ENCODE measurements at places on chromosomes 12 and 14.

GRCh38 chr12:57477710-57478681 lies 1.7 kb downstream of the ARHGAP9 start:
- DNase-seq = peak; percentile 76

DNA sequence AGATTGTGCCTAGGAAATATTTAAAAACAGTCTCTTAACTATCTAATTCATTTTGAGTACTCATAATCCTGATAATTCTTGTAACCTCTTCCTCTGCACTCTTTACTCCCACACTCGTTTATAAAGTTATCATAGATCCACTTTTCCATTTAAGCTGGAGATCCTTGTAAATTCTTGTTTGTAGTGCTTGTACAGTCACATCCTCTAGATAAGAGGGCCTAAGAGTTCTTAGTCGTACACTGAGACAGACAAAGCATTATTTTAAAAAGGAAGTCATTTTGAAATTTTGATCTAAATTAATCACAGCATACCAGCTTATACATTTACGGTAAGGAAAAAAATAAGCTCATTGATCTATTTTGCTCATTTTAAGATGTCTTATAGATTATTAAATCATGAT lies 42.5 kb downstream of the LMO3 start:
- no peak for DNase-seq

DNA sequence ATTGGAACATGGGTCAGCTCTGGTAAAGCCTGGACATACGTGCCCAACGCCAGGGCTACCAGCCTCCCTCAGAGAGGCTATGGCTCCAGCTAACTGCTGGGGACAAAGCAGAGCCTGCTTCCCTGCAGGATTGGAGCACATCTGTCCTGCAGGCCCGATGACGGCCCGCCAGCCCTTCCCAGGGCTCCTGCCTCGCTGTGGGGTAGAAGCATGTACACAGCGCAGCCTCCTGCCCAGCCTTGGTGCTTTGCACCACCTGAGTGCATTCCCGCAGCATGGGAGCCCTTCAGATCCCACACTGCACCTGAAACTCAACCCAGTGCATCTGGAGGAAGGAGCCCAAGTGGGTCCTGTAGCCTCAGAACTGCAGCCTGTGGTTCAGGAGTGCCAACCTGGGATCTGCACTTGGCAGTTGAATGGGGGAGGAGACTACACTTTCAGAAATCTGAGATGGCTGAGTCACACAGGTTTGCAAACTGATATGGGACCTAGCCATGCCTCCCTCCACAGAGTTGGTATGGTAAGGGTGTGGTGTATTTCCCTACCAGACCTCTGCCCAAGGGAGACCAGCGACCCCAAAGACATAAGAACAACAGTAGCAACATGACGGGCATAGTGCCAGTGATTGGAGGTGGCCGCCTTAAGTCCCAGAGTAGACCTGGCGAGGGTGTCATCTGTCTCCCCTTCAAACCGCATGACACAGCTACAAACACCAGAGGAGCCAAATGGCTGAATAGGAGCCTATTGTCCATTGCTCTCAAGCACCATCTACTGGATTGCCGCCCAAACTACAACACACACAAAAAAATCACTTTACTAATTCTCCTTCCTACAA lies 273.9 kb upstream of the MIS18BP1 start:
- peak; percentile 6 for DNase-seq

DNA sequence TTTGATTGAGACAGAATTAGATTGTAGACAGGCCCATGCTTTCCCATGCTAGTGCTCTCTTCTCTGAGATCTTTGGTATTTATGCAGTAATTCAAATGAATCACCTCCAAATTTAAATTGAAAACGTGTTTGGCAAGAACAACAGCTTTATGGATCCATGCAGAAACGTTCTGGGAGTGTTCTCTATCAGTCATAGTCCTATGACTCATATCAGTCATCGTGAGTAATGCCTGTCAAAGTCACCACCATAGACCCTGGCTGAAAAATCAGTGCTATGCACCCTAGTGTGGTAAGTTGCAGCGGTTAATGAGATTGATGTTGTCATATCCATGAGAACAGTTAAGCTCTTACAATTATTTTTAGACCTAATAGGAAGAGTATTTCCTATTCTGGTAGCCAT lies 90.1 kb upstream of the FOXG1 start:
- no peak for DNase-seq

DNA sequence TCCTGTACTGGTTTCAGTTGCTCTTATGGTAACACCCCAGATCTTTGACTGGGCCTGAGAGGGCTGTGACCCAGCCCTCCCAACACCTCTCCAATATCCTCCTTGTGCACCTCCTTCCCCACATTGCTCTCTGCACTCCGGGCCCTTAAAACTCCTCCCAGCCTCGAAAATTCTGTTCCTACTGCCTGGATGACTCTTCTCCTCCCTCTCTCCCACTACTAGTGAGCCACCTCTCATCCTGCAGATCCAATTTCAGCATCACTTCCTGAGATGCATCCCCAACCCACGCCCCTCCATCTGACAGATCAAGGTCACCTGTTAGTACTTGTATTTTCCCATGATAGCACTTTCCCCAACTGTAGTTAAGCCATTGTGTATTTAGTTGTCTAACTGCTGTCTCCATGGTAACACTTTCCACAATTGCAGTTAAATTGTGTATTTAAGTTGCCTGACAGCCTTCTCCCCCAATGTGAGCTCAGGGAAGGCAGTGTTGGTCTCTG lies 11.5 kb upstream of the NT5DC3 start:
- DNase-seq = no peak

DNA sequence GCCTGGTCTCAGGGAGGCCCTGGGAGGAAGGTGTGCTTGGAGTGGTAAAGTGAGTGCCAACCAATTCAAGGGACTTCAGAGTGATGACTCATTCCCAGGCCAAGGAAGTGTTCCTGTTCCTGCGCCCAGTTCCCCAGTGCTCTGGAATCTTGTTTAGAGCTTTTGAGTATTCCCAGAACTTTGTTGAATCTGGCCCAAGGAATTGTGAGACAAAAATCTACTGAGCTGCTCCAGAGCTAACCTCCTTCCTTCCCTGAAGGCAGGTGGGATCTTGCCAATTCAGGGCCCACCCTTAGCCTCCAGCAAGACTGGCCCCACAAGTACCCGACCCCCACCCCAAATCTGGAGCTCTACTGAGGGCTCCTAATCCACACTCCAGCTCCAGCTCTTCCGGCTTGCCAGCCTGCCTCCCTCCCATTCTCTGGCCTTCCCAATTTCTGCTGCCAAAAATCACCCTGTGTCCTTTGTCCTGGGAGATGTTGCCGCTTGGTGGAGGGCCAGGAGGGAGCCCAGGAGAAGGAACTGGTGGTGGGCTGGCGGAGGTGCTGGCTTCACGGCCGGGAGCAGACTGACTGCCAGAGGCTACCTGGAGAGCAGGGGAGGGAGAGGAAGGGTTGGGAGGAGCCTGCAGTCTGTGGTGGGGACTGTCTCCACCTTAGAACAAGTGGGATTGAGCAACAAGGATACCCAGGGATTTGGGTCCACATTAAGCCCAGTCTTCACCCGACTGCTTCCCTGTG lies 2.0 kb upstream of the ATN1 start:
- DNase-seq = no peak

DNA sequence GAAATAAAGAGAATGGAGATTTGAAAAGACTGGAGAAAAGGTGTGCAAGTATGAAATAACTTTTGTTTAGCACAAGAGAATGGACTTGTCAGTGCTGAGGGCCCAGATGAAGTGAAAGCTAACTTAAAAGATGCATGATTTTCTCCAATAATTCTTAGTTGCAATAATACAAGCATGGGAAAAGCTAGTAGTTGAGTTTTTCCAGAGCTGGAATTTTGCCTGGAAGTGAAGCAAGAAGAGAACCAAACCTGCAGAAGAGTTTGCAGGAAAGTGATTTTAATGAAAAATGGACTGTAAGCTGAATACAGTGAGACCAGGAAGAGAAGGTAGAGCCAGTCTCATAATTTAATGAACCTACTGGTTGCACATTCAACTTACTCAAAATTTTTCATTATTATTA lies 69.3 kb upstream of the FSCB start:
- no peak for DNase-seq

DNA sequence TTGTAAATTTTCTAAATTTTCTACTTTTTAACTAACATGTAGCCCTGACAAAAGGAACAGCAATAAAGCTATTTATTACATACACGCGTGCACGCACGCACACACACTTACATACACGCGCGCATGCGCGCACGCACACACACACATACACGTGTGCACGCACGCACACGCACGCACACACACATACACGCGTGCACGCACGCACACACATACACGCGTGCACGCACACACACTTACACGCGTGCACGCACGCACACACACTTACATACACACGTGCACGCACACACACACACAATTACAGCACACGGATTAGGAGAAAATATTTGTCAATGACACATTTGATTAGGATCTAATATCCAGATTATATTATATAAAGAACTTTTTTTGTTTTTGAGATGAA lies 27.9 kb downstream of the DHX37 start:
- no peak for DNase-seq

DNA sequence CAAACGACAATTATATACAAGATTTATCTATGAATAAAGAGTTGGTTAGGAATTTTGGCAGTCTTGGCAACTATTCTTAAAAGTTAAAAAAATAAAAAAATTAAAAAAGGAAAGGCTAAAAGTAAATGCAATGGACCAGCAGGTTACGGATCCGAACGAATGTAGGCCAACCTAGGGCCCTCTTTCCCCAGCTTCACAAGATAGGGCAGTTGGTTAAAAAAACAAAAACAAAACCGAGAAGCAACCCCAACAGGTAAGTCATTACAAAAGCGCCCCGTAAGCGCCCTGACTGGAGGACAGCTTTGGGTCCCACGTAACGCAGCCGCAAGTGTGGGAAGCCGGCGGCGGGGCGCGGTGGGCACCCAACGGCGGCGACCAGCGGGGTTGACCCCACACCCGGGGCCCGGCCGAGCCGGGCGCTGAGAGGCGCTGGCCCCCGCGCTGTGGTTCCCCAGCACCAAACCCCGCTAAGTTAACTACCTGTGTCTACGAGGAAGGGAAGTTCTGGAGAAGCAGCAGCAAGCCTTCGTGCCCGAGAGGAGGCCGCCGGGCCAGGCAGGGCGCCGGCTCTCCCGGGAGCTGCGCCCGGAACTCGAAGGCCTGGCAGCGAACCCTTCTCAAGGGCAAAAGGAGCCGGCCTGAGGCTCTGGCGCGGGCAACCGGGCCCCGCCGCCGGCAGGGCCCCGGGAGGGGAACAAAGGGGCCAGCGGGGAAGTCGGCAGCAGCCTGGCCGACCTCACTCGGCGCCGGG lies 882 bp downstream of the HECTD1 start:
- DNase-seq = peak; percentile 69

DNA sequence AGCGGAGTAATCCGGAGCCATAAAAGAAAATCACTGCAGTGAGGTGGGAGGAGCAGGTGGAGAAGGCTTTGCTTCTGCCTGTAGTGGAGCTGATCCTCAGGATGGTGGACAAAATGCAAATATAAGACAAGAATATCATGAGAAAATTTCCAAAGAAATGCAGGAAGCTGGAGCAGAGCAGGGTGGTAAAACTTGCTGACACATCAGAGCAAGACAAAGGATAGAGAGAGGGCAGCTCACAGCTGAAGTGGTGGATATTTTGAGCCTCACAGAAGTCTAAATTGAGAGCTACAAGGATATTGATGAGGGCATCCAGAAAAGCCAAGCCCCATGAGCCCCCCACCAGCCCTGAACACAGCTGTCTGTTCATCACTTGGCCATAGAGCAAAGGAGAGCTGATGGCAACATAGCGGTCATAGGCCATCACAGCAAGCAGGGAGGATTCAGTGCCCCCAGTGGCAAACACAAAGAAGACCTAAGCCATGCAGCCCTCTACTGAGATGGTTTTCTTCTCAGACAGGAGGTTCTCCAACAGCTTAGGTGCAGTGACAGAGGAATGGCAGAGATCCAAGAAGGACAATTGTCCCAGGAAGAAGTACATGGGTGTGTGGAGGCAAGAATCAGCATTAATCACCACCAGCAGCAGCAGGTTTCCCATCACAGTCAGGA lies 30.0 kb upstream of the ANP32D start:
- no peak for DNase-seq

DNA sequence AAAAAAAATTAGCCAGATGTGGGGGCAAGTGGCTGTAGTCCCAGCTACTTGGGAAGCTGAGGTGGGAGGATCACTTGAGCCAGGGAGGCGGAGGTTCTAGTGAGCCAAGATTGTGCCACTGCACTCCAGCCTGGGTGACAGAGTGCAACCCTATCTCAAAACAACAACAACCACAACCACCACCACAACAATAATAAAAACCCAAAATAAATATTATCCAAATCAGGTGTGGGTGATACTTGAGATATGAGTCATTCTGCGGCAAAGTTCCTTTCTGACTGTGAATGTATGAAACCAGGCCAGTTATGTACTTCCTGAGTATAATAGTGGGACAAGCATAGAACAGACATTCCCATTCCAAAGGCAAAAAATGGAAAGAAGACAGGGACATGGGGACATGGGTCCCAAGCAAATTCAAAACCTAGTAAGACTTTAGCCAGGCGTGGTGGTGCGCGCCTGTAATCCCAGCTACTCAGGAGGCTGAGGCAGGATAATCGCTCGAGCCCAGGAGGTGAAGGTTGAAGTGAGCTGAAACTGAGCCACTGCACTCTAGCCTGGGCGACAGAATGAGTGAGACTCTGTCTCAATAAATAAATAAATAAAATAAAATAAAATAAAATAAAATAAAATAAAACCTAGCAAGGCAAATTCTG lies 9.7 kb upstream of the ERC1 start:
- no peak for DNase-seq

DNA sequence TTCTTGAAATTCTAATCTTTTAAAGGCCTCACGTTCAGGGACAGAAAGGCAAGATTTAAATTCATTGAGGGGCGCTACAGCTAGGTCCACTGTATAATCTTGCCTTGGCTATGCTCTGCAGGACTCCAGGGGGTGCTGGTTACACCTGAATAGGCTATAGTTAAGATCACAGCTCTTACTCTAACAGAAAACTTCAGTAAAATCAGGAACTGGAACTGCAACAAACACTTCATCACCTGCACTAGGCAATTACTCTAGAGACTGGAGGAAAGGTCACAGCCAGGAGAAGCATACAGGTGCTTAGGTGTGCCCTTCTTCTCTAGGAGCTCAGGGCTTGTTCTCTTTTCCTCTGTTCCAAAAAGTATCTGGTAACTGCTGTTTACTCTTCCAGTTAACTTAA lies 20.9 kb downstream of the SLCO1C1 start:
- no peak for DNase-seq

GRCh38 chr12:52175371-52176350 lies 16.2 kb downstream of the KRT80 start:
- DNase-seq = no peak

- no peak for DNase-seq
These were observed 53.0 kb downstream of the PAPLN start for GRCh38 chr14:73290279-73290678.

GRCh38 chr14:104477666-104478380 lies 101.7 kb upstream of the C14orf180 start:
- no peak for DNase-seq

DNA sequence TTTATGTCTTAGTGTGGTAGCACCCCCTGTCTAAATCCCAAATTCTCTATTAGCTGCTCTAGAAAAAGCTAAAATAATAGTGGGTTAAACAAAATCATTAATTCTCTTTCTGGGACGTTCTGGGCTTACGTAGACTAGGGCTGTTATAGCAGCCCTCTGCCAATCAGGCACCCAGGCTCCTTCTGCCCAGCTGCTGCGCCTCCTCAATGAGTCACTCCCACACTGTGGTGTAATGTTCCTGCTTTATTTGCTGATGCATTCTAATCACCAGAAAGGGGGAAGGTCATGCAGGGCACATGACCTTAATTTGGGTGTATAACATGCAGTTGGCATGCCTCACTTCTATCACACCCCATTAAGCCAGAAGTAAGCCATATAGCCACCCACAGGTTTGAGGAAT lies 294.5 kb downstream of the GALC start:
- DNase-seq = peak; percentile 24

GRCh38 chr12:111773801-111774551 lies 7.2 kb downstream of the ALDH2 start:
- peak; percentile 93 for DNase-seq

GRCh38 chr12:70052476-70052875 lies 190.8 kb upstream of the CNOT2 start:
- DNase-seq = no peak

Measured in suppressor macrophage (primary cell).